ENCODE measurements at places on chromosomes 5 and 9.

- no peak for DNase-seq
Observed at GRCh38 chr5:109246395-109246794, 163.4 kb downstream of the PJA2 start.

GRCh38 chr5:40599676-40600075, 80.0 kb upstream of the PTGER4 start:
- no peak for DNase-seq

- no peak for DNase-seq
Observed at GRCh38 chr9:134216961-134217360, 52.6 kb upstream of the RNU6ATAC start.

DNA sequence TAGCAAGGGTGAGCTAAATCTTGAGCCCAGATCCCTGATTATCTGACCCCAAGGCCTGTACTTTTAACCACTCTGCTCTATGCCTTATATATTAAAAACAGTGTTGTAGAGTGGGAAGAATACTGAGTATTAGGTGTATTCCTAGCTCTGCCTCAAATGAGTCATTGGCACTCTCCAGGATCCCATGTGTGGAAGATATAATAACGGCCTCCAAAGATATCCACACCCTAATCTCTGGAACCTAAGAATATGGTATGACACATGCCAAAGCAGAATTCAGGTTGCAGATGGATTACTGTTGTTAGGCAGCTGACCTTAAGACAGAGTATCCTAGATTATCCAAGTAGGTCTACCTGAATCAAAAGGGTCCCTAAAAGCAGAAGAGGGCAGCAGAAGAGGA, 110.8 kb downstream of the ADRB2 start:
- DNase-seq: no peak

DNA sequence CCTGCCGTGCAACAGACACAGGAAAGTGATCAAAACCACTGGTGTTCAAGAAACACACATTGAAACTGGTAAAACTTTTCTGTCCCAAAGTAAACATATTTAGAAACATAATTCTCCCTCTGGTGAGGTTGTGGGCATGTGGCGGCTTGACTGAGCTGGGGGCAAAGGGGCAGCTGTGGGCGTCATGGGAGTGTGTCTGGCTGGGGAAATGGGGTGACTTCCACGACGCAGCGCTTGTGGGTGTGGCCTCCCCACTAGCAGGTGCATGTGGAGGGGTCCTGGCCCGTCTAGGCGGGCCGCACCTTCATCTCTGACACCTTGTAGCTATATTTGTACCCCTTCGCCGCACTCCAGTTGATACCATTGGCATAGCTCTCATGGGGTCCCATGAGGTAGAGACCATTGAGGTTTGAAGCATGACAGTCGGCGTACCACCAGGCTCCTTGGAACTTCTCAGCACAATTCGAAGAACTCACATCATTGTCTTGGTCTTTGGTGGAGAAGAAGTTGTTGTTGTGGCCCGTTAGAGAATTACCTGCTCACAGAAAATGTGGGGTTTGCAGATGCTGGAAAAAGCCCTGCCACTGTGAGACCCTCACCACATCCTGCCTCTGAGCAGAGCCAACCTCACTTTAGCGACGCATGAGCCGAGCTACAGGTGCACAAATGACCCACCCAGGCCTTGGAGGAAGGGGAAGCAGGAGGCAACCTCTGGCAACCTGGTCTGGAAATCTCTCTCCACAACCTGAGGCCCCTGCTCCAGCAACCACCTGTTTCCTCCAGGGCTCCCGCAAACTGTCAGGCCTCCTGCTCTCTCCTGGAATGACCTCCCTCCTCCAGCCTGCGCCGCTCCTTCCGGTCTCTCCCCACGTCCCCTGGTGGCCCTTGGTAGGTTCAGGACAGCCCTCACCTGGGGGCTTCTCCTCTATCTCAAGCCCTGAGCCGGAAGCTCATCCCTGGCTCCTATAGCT, 7.9 kb downstream of the FCN1 start:
- DNase-seq: no peak

DNA sequence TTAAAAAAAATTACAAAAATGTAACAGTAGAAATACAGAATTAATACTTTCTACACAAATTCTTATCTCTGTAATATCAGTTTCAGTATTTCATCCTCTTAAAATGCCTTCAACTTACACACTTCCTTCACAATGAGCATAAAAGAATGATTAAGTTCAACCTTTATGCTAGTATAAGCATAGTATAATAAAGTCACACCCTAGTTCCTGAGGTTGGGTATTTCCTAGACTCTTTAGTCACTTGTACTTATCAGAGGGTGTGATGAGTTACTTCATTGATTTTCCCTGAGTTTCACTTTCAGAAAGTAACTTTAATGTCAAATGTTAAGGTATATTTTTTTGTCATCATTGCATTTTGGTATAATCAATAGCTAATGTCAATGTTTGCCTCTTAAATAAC, 302.4 kb downstream of the PDE4D start:
- DNase-seq: no peak

All from stimulated activated CD8-positive, alpha-beta memory T cell treated with anti-CD3 and anti-CD28 coated beads, Interleukin-12 subunit alpha, Interleukin-12 subunit beta, amount 100 ng/mL, for 1 hour (primary cell).